ENCODE measurements at places on chromosomes 6 and 20.
A peak's percentile ranks its signal among the peaks of the same experiment; 100 is the strongest.

DNA sequence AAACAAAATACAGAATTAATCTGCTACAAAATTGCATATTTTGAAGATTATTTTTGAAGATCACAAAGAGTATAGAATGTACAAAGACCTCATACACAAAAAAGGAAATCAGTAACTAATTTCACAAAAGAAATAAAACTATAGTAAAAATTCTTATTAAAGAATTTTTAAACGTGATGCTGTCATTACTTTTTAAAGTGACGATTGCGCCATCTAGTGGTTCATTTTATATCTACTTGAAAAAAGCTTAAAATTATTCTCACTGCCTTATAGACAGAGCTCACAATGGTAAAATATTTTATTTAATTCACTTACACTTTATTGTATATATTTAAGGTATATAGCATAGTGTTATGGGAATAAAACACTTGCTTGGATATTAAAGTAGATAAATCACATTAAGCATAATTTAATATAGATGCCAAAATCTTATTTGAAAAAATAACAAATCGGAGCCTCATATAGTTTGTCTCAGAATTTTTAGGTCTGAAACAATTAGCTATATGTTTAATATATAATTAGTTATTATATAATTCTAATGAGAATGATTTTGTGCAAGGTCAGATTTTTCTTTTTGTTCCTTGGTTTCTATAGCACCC lies 128.8 kb downstream of the PHF3 start:
- no peak for DNase-seq

GRCh38 chr6:84926189-84927155 lies 162.1 kb upstream of the TBX18 start:
- no peak for DNase-seq

DNA sequence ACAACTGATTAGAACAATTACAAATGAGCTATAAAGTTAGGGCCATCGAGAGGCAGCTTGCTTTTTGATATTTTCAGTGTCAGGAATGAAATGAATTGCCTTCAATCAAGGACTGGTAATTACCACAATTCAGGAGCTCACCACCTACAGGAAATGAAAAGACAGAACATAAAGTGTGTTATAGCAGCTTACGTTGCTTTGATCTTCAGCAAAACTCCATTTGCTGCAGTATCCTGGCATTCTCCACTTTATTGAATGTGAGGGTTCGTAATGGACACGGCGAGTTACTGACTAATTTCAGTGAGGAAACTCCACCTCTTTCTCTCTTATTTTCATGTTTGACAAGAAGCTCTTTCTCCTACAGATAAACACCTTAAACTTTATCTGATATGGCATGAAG lies 440.0 kb upstream of the HSF2 start:
- DNase-seq = no peak

DNA sequence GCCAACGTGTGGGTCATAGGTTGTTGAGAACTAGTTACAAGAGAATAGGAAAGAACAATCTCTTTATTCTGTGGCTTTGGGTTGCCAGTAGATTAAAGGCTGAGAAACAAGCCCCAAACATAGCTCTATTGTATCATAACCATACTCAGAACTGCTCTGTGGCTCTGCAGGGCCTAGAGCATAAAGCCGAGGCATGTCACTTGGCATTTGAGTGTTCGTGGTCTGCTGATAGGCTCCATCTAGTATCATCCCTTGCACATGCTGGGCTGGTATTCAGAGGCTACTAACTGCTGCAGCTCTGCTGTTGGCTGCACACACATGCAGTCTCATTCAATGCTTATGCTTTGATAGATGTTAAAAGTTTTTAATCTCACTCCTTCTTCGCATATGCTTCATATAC lies 157.9 kb downstream of the OGFRL1 start:
- DNase-seq = no peak

- no peak for DNase-seq
Measured at GRCh38 chr6:7785243-7786035, 59.5 kb downstream of the BMP6 start.

DNA sequence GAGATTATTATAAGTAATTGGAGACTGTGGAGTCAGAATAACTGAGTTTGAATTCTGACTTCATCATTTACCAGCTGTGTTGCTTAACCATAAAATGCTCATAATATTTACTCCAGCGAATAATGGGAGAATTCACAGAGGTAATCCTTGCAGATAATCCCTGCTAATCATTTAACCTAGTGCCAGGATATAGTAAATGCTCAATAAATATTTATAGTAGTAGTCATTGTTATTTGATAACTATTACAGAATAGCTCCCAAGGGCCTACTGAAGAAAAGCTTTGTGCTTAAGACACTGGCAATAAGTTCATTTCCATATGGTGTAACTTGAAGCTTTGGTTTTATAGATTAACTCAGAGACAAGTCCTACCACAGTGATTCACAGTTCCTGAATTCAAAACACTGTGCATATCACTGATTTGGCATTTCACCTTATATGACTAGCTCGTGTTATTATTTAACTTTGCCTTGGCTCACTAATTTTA lies 208.8 kb upstream of the PLCB4 start:
- DNase-seq = peak; percentile 94

GRCh38 chr6:4352322-4352669 lies 216.9 kb upstream of the ECI2 start:
- DNase-seq = no peak

- DNase-seq = no peak
Measured at GRCh38 chr20:53034899-53035298, 62.7 kb downstream of the TSHZ2 start.

DNA sequence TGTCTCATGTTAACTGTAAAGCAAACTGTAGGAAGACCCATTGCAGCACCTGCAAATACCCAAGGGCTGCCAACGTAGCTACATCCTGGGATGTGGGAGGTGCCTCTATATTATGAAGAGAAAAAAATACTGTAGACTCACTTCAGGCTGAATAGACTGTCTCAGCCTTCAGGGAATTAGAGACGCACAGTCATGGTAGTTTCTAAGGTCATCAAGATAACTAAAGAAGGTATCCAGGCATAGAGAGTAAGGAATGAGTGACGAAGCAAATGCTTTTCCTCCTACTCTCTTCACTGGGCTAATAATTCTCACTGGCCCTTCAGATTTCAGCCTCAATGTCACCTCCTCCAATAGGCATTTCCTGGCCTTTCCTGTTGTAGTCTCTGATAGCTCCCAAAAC lies 121.6 kb upstream of the ECI2 start:
- no peak for DNase-seq

DNA sequence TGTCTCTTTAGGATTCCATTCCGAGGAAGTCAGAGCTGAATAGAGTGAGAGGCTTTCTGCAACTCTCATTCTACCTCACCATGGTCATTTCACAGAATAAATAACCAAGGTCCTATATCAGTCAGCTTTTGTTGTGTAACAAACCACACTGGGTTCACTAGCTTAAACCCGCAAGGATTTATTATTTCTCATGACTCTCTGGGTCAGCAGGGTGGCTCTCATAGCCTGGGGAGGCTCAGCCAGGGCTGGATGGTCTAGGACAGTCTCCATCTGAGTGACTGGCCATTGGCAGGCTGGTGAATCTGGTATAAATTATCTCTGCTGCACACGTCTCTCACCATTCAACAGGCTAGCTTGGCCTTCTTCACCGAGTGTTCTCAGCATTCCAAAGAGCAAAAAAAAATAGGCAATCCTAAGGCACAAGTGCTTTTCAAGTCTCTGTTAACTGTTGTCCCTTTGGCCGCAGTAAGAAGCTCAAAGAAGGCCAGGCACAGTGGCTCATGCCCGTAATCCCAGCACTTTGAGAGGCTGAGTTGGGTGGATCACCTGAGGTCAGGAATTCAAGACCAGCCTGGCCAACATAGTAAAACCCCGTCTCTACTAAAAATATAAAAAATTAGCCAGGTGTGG lies 39.7 kb downstream of the ISM1 start:
- no peak for DNase-seq

GRCh38 chr6:157272372-157272771 lies 50.9 kb downstream of the TMEM242 start:
- DNase-seq = no peak
